ENCODE measurements at places on chromosomes 13 and 19.

DNA sequence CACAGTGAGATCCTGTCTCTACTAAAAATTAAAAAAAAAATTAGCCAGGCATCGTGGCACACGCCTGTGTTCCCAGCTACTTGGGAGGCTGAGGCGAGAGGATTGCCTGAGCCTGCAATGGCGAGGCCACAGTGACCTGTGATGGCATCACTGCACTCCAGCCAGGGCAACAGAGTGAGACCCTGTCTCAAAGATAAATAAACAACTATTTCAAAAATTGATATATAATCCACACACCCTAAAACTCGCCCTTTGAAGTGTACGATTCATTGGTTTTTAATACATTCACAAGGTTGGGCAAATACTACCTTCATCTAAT, 12.1 kb upstream of the TICAM1 start:
- no peak for DNase-seq

DNA sequence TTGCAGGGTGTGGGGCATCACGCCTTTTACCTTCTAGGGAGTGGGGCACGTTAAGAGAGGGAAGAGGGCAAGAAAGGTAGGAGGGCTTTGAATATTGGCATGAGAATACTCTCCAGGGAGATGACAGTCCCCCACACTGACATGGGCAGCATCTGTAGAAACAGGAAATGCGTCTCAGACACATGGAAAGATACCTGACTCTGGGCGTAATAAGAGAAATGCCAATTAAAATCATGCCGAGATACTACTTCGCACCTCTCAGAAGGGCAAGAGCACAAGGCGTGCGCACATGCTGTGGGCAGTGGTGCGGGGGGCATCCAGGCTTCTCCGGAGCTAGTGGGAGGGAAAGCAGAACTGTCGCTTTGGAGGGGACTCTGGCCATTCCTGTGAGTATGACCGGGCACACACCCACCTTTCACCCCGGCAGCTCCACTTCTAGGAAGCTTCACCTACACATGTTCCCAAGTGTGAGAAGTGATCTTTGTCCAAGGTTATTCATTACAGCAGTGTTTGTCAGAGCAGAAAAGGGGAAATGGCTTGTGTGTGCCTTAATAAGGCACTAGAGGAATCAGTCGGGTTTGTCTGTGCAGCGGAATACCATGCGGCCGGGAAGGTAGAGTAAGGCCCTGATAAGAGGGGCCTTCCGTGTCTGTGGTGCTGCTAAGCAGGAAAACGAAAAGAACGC, 99.5 kb downstream of the SIPA1L3 start:
- no peak for DNase-seq

DNA sequence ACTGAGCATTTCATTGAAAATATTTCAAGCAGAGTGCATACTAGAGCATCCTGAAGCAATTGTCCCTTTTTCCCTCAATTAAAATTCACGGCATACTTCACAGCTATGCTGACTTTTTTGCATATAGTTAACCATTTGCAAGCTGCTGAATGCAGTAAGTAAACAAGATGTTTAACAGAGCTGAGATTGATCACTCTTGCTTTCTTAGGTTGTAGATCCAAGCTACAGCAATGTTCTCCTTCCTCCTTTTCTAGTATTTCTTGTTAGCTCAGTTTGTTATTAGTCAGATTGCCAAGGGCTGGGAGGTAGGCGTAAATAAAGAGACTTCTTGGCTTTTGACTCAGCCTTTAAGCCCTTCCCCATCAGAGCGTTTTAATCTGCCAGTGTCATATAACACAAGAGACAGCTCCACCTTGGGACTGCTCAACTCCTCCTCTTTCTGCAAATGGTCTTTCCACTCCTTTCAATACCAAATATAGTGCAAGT, at the start of gene SLITRK6:
Gene SLITRK6 (minus strand): TSS at position 323 of the 486 bp plus-strand sequence. CDS start 2,911 bp downstream, outside the sequence.
- DNase-seq = no peak

GRCh38 chr19:58498316-58499020, 13.3 kb downstream of the SLC27A5 start:
- no peak for DNase-seq

GRCh38 chr13:48072304-48072703, 22.6 kb downstream of the MED4 start:
- no peak for DNase-seq

GRCh38 chr13:26707122-26708006, 53.2 kb downstream of the GPR12 start:
- DNase-seq = no peak

GRCh38 chr19:57769345-57770131, at the start of gene ZNF586:
ZNF586 (plus strand) TSS chr19:57769676; CDS start chr19:57769843, 167 bp downstream.
- peak; percentile 80 for DNase-seq

DNA sequence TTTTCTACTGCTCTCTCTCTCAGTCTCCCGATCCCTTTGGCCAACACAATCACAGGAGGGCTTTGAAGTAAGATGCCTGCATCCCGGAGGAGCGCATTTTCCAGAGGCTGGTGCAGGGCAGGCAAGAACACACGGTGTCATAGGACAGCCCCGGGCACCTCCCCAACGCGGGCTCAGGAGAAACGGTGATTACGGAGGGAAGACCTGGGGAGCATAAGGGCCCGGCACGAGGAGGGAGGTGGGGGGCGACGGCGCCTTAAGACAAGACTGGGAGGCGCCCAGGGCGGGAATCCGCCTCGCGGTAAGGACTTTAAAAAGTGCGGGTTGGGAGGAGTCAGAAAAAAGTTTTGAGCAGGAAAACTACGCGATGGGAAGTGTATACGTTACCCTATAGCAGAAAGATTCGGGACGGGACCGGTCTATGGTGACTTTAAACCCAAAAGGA, 18.7 kb upstream of the ZNF888 start:
- DNase-seq = no peak

DNA sequence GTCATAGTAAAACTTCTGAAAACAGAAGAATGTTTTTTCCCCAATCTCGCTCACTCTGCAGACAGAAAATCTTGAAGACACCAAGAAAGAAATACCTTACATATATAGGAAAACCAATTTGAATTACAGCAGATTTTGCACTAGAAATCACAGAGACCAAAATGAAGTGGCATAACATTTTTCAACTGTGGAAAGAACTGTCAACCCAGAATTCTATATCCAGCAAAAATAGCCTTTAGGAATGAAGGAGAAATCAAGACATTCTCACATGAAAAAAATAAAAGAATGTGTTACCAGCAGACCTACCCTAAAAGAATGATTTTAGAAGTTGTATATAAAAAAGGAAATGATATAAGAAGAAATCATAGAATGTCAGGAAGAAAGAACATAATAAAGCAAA, 28.7 kb downstream of the CCDC122 start:
- DNase-seq = no peak

GRCh38 chr13:93304868-93305613, 78.4 kb downstream of the GPC6 start:
- no peak for DNase-seq

GRCh38 chr19:15936173-15936572, 1.8 kb upstream of the CYP4F11 start:
- DNase-seq = no peak

GRCh38 chr13:110431425-110432294, 124.6 kb downstream of the COL4A2 start:
- no peak for DNase-seq

- no peak for DNase-seq
Measured at GRCh38 chr13:45162821-45163220, 38.0 kb downstream of the KCTD4 start.
